Astrocyte (in vitro differentiated cells and primary cell): ENCODE measurements at places on chromosomes 6 and 20. TPM values are rescaled to one million over a fixed set of nuclear protein-coding genes. Genes with fewer than 3 reads are reported as not detected.

DNA sequence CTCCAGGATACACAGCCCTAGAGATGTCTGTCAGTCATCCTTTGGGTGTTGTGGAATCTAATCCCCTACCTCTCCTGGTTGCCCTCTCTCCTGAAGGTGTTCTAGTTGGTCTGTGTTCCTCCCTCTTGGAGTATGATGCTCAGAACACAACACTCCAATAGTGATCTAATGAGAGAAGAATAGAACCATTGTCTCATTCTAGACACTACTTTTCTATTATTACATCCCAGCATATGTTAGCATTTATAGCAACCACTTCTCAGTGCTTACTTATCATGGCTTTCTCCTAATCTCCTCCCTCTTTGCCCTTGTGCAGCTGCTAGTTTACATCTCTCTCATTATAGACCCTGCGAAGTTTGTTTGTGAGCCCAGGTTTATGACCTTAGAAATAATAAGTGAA, 109.0 kb downstream of the UNC5CL start:
- DNase-seq, result no peak

The KCNK15 gene
- 0.14 and 0.17 TPM in 2 replicates for total RNA-seq

- DNase-seq, result no peak
These were observed 228.1 kb upstream of the CST7 start for GRCh38 chr20:24720957-24721356.

The RSPH4A gene
- total RNA-seq, result 0.48 and 0.72 TPM in 2 replicates

The FGD2 gene
- not detected in 2 replicates for total RNA-seq

GRCh38 chr6:166058064-166058739, 109.4 kb downstream of the TBXT start:
- peak; percentile 71 for DNase-seq

The MUC22 gene
- 0.05 TPM in 1 of 2 replicates, not detected in the other for total RNA-seq

- DNase-seq, result no peak
These were observed 6.0 kb downstream of the APMAP start for GRCh38 chr20:24986436-24987015.

DNA sequence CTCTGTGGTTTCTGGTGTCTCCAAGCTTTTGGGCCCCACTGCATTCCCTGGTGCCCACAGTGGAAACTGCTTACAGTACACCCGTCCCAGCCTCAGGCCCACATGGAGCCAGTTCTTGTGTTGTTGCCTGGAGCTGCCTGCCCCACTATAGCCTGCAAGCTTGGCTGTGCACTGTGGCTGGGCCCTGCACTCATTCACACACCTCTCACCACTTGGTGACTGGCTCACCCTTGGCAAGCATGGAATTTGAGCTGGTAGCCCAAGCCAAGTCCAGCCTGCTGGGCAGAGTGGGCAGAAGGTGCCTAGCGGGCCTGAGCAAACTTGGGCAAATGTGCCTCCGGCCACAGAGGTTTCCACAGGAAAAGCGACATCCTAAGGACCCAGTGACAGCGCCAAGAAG, 472.3 kb downstream of the MMUT start:
- DNase-seq, result no peak

- peak; percentile 83 for DNase-seq
These were observed 4.9 kb downstream of the BMP6 start for GRCh38 chr6:7730784-7731227.

- DNase-seq, result peak; percentile 48
These were observed 568 bp downstream of the CCDC170 start for GRCh38 chr6:151494235-151494935.

DNA sequence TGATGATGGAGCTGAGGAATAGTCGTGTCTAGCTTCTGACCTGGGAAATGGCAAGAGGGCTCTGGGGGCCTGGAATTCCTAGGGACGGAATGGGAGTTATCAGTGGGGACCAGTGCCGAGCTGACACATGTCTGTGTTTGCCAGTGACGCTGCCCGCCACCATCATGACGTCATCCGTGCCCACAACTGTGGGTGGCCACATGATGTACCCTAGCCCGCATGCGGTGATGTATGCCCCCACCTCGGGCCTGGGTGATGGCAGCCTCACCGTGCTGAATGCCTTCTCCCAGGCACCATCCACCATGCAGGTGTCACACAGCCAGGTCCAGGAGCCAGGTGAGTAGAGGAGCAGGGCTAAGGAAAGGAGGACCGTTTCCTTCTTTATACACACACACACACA, 3.8 kb upstream of the CUL9 start:
- DNase-seq, result no peak

- no peak for DNase-seq
These were observed 73.2 kb downstream of the SCP2D1 start for GRCh38 chr20:18886756-18887155.

GRCh38 chr6:74914888-74915287, 291.0 kb downstream of the COL12A1 start:
- no peak for DNase-seq

The BMP2 gene
- total RNA-seq, result 4.7 and 9.2 TPM in 2 replicates

DNA sequence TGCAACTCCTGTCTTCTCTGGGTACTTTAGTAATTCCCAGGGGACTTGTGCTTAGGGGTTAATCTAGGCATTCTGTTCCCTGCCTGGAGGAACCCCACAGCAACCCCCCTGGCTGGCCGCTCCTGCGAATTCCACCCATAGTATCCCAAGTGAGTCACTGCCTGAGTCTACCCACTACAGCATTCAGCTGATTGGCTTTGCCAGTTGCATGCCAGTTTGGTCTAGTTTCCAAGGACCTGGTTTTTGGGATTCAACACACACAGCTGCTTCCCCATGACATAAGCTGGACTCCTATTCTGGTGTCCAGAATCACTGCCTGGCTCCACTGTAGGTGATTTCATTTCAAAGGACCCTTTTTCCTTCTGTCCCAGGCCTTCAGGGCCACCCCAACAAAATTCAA, 40.3 kb downstream of the PLCG1 start:
- peak; percentile 91 for DNase-seq

GRCh38 chr20:34112600-34113101, 608 bp upstream of the EIF2S2 start:
- peak; percentile 22 for DNase-seq

DNA sequence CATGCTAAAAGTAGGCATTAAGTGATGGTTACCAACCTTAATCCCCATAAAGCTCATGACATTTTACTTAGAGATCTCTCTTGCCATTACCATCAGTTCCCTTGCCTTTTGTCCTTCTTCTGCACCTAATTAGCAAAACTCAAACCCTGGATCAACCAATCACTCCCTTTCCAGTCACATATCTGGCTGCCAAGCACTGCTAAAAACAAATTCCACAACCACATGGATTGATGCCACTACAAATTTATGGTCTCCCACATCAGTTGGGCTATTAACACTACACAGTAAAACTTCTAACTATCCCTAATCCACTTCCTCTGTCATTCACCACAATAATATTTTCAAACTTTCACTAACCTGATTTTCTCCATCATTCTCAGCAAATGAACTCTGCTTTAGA, 54.3 kb upstream of the RNF146 start:
- no peak for DNase-seq

GRCh38 chr6:21199262-21199661, 394.3 kb upstream of the SOX4 start:
- no peak for DNase-seq

GRCh38 chr6:90448836-90449235, 138.0 kb downstream of the MAP3K7 start:
- no peak for DNase-seq

DNA sequence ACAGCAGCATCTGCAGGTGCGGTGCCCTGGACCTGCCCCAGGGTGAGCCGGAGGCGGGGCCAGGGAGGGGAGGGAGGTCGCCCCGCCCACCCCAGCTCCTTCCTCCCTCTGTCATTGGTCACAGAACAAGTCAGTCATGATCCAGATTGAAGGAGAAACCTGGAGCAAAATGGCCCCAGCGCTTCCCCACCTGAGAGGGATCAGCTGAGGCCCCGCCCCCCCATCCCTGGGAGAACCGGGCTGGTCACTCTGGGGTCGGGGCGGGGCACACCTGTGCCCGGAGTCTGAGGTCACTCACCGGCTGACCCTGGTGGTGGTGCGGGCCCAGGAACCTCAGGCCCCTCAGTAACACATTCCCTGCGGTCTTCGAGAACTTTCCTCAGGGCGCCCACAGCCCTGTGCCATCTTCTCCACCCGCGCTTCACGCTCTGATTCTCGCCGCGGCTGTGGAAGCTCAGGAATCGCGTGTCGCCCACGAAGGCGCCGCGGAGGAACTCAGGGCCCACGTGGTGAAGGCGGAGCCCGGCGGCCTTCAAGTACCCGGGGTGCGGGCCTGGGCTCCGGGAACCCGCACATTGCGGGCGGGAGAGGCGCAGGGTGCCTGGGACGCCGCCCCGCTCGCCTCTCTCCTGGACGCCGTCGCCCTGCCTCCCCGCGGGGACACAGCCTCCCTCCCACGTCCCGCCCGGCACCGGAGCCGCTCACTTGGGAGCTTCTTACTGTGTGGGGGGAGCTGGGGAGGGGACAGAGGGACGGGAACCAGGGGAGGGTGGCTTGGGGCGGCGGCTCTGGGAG, 36.4 kb upstream of the HLA-C start:
- DNase-seq, result no peak

DNA sequence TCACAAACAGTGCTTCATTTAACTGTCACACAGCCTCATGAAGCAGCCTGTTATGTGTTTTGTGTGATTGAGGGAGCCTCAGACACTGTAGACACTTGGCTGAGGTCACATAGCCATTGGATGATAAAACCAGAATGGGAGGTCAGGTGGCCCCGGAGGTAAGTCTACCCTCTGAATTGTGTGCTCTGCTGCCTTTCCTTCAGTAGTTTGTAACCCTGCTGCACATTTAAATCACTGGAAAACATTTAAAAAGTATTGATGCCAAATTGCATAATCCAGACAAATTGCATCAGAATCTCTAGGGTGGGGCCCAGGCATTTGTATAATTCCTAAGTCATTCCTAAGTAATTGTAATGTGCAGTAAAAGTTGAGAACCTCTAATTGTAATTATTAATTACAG, 85.2 kb upstream of the ECI2 start:
- no peak for DNase-seq

GRCh38 chr6:35674594-35674993, 14.1 kb downstream of the FKBP5 start:
- DNase-seq, result no peak

The WFDC10B gene
- total RNA-seq, result not detected in 2 replicates

DNA sequence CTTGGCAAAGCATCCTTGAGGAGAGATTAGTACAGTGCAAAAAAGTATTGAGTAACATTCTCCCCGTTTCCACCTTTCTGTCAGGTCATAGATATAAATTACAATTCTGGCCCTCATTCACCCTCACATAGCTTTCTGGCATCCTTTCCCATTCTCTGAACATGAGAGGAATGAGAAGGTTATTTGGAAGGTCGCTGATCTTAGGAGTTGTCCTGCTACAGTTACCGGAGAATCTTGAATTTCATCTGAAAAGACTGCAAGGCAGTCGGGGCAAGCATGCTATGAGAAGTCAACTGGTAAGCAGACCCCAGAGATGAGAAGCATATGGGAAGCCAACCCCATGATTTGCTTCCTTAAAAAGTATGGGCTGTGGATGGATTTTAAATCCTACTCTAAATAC, 166.7 kb upstream of the CENPW start:
- no peak for DNase-seq

GRCh38 chr6:46138281-46138680, 8.5 kb downstream of the ENPP4 start:
- DNase-seq, result no peak

The STMND1 gene
- 0.16 TPM in 1 of 2 replicates, not detected in the other for total RNA-seq

GRCh38 chr6:123712831-123713230, 76.1 kb upstream of the TRDN start:
- no peak for DNase-seq

DNA sequence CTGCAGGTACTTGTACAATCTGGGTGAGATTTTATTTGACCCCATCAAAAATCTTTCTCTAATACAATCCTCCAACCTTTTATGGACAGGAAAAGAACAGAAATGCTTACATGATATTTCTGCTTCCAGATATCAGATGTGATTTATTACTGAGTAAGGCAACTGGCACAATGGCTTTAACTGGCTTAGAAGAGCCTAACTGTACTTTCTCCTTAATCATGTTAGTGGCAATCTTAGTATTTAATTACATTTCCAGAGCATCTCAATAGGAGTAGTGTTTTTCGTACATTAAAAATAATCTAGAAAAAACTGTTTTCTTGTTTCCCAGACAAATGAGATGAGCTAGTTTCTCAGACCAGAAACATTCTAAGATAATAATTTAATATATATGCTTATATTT, 251.6 kb downstream of the KCNQ5 start:
- DNase-seq, result no peak
